Mesenteric fat pad (tissue), 1 donor: ENCODE measurements at places on chromosomes 3 and 15.

- DNase-seq, result no peak
Observed at GRCh38 chr3:137347817-137348368, 390.1 kb downstream of the IL20RB start.

- DNase-seq, result no peak
Observed at GRCh38 chr3:82957079-82957478, 1195.6 kb upstream of the GBE1 start.

- DNase-seq, result no peak
Observed at GRCh38 chr3:22585911-22586310, 617.2 kb upstream of the UBE2E2 start.

DNA sequence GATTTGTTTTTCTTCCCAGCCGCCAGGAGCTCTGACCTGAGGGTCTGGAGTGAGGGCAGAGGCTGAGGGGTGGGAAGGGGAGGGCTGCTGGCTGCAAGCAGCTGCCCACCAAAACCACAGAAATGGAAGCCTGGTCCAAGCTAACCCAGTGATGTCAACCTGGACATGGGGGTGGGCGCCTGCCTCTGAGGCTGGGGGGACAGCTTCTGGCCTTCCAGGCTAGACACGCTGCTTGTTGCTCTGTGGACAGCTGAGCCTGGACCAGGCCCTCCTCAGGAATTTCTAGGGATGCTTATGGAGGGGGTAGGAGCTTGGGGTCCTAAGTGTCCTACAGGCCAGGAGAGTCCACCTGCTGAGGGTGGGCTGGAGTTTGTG, 21.4 kb downstream of the PSTPIP1 start:
- DNase-seq, result no peak

GRCh38 chr3:141877911-141878310, 1.5 kb downstream of the ATP1B3 start:
- DNase-seq, result no peak
